GM12892 (cell line): ENCODE measurements at places on chromosomes 16 and 17.
A peak's percentile ranks its signal among the peaks of the same experiment; 100 is the strongest.

DNA sequence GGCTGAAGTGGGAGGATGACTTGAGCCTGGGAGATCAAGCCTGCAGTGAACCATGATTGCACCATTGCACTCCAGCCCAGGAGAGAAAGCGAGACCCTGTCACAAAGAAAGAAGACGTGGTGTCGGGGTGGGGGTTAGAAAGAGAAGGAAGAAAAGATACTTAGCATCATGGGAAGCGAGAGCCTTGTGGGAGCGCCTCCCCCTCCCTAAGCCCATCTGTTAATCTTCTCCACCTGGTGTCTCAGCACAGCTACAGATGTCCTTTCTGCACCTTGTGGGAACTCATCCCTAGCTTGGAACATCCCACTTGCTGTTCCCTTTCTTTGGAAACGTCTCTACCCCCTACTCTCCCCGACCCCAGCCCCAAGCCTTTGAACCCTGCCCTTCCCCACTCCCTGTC, 6.0 kb downstream of the ZNF688 start:
- DNase-seq, result no peak

DNA sequence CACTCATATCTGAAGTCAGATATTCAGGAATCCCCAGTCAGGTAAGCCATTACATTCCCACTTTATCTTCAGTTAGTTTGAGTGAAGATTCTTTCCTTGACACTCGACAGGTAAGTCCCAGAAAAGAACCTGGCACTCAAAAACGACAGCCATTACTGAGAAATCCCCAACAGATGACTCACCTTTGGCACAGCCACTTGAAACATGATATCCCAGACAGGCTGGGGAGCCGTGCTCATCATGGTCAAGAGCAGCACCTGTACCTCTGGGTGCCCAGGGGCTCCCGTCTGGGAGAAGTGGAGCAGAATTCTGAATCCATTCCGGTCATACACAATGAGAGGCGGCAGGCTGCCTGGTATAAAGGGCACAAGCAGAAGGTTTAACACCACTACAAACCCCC, 16.8 kb upstream of the COG7 start:
- no peak for DNase-seq

- no peak for DNase-seq
Measured at GRCh38 chr17:30323262-30323894, 10.5 kb downstream of the TMIGD1 start.

GRCh38 chr17:39097537-39097936, 53.9 kb downstream of the PLXDC1 start:
- no peak for DNase-seq

DNA sequence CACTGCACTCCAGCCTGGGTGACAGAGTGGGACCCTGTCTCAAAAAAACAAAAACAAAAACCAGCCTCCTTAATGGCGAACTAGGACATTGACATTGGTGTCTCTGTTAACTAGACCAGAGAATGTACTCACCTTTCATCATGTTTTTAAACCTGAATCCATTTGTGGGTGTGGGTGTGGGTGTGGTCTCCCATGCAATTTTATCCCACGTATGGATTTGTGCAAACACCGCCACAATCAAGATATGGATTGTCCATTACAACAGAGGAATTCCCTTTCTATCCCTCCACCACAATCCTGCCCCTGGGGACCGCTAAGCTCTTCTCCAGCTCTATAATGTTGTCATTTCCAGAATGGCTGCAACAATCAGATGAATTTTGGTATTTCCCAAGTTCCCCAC, 49.9 kb downstream of the DNAH17 start:
- no peak for DNase-seq

GRCh38 chr17:79624718-79625478, 14.0 kb upstream of the RBFOX3 start:
- DNase-seq, result peak; percentile 4

- DNase-seq, result no peak
Measured at GRCh38 chr16:50530277-50531236, 17.6 kb upstream of the NKD1 start.

DNA sequence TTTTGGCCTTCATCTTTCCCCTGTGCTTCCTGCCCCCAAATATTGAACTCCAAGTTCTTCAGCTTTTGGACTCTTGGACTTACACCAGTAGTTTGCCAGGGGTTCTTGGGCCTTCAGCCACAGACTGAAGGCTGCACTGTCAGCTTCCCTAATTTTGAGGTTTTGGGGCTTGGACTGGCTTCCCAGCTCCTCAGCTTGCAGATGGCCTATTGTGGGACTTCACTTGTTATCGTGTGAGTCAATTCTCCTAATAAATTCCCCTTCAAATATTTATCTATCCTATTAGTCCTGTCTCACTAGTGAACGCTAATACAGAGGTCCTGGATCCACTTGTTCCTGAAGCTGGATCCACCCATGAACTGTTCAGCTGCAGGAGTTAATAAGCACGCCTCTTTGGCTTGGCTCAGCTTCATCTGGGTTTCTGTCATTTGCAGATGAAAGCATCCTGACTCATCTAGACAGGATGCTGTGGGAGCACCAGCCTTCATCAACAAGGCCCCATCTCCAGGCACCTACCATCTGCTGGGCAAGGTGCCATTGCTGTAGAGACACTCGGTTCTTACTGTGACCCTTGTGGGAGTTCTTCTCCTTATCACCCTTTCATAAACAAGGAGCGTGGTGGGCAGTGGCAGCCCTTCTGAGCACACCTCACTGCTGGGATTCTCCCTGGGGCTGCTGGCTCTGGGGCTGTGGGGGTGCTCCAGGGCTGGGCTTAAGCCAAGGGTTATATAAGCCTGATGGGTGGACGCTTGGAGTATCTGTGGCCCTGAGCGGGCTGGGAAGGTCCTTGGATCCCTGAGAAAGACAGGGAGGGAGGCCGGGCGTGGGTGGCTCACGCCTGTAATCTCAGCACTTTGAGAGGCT, 23.1 kb downstream of the LAT start:
- no peak for DNase-seq

DNA sequence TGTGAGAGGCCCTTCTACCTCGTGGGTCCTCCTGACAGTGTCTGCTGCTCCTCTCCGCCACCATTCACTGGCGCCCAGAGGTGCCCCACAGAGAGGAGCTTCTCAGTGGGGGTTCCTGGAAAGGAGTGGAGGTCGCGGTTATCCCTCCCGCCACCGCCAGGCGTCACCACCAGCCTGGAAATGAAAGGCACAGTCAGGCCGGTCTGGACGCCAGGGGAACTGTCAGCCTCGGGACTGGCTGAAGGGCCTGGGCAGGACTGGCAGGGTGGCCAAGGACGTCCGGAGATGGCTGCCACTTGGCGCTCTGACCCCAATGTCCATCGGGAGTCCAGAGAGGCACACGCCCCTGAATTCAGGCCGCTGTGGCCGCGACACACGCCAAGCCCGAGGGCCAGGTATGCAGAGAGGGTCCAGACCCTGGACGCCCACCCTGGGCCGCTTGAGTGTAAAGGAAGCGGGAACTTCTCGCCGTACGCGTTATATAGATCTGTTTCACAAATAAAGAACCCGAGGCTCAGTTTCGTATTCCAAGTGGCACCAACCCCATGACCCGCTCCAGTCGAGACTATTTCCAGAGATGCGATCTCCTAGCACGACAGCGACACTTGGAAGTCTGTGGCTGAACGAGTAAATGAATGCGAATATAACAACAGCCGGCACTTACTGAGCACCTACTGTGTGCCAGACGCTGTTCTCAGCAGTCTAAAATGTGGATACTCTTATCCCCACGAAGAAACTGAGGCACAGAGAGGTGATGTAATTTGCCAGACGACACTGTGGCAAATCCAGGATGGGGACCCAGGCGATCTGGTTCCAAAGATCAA, 7.6 kb upstream of the NXPH3 start:
- no peak for DNase-seq

DNA sequence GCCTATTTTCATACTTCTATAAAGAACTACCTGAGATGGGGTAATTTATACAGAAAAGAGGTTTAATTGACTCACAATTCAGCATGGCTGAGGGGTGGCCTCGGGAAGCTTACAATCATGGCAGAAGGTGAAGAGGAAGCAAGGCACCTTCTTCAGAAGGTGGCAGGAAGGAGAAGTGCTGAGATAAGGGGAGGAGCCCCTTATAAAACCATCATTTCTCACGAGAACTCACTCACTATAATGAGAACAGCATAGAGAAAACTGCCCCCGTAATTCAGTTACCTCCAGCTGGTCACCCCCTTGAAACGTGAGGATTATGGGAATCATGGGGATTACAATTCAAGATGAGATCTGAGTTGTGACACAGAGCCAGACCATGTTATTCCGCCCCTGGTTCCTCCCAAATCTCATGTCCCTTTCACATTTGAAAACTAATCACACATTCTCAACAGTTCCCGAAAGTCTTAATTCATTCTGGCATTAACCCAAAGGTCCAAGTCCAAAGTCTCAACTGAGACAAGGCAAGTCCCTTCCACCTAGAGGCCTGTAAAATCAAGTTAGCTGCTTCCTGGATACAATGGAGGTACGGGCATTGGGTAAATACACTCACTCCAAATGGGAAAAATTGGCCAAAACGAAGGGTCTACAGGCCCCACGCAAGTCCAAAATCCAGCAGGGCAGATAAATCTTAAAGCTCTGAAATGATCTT, 237.7 kb downstream of the CDH13 start:
- DNase-seq, result no peak

DNA sequence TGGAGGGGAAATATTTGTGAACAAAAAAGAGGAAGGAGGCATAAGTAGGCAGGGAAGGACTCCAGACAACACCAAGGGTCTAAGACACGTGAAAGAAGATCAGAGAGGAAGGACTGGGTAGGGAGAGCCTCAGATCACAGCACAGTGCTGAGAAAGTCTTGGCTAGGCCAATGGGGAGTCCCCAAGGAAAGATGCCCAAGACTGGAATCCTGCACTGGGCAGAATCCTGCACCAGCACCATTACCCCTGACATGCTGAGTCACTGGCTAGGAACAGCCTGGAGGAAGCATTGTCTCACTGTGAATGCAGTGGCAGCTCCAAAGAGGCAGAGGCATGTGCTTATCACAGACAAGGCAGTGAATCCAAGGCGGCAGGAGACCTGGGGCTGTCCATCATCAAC, 19.2 kb downstream of the CLEC19A start:
- DNase-seq, result no peak

DNA sequence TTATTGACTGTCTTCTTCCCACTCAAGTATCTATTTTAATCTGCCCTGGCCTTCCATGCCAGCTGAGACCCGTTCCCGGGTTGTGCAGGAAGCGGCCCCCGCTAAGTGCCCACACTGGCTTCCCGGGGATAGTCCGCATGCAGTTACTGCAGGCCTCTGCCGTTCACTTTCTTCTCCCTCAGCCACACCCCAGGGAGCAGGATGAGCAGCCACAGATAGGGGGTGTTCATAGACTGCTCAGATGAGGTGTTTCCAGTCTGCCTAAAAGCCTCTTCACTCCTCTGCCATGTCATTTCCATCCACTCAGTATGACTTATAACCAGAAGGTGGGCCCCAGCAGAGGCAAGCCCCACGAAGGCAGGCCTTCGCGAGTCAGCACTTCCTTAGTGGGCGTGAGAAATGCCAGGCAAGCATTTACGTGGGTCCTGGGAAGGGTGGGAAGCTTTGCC, 7.7 kb downstream of the MED9 start:
- no peak for DNase-seq

DNA sequence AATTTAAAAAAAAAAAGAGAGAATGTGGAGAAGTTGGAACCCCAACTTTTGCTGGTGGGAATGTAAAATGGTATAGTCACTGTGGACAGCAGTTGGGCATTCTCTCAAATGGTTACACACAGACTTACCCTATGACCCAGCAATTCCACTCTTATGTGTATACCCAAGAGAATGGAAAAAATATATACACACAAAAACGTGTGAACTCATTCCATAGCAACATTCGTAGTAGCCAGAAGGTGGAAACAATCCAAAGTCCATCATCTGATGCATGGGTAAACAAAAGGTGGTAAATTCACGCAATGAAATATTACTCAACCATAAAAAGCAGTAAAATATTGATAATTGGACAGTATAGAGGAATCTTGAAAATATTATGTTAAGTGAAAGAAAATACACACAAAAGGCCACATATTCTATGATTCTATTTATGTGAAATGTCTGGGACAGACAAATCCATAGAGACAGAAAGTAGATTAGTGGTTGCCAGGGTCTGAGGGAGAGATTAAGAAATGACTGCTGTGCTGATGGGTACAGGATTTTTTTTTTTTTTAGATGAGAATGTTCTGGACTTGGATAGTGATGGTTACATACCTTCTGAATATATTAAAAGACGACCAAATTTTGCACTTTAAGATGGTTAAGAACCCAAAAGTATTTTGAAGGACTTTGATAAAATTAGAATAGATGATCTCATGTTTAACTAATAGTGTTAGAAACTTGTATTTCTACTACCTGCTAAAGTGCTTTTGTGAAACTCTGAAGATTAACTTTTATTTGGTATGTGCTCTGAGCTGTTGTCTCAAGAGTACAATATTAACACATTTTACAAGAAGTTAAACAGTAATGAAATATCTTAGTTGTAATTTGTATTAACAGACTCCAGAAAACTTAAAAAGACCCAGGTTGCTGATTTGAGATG, 60.9 kb downstream of the MRTFB start:
- DNase-seq, result no peak

GRCh38 chr17:72927146-72927545, 165.3 kb downstream of the SLC39A11 start:
- DNase-seq, result no peak

GRCh38 chr16:19005561-19006445, 22.1 kb downstream of the TMC7 start:
- DNase-seq, result no peak

DNA sequence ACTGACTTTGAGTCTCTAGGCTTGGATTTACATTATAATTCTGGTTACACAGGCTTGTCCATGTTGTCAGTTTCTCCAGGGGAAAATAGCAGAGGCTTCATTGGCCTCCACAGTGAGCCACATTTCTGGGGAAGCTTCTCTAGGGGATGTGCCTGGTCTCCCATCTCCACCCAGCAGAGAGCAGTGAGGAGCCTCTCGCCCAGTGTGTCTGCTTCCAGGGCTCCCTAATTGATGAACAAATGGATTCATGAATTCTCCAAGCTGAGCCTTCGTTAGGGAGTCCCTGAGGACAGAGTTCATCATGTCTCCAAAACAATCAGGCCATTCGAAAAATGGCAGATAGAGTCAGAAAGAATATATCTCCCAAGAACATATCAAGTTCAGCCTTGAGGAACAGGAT, 162.4 kb upstream of the TOX3 start:
- DNase-seq, result no peak

- no peak for DNase-seq
Measured at GRCh38 chr17:38534498-38534885, 71.3 kb downstream of the SRCIN1 start.

GRCh38 chr16:82509691-82510430, 116.9 kb upstream of the CDH13 start:
- DNase-seq, result no peak

GRCh38 chr17:5631958-5632590, 47.8 kb upstream of the NLRP1 start:
- no peak for DNase-seq

DNA sequence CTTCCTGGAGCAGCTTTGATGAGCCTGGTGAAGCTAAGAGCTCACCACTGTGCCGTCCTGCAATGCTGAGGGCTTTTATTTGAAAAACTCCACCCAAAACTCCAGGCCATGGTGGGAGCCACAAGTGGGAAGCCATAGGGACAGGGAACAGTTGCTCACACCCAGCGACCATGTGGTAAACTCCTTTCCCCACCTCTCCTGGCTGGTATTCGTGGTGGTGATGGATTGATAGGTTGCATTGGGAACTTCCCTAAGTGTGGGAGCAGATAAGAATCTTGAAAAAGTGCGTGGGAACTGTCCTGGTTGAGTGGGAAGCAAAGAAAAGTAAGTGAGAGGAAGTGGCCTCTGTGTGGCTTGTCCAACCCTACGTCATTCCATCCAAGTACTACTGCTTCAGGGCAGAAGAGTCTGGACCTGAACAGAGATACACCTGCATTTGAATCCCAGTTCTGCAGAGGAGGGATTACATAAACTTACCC, at the start of gene CCL1:
CCL1 (minus strand) TSS at position 51 of the 479 bp plus-strand sequence. CDS start 72 bp downstream, outside the sequence.
- no peak for DNase-seq
